Choroid plexus epithelial cell (primary cell): ENCODE measurements at places on chromosomes 6 and 20.

GRCh38 chr6:160102399-160102798 is 19.2 kb upstream of the SLC22A1 start:
- no peak for DNase-seq

DNA sequence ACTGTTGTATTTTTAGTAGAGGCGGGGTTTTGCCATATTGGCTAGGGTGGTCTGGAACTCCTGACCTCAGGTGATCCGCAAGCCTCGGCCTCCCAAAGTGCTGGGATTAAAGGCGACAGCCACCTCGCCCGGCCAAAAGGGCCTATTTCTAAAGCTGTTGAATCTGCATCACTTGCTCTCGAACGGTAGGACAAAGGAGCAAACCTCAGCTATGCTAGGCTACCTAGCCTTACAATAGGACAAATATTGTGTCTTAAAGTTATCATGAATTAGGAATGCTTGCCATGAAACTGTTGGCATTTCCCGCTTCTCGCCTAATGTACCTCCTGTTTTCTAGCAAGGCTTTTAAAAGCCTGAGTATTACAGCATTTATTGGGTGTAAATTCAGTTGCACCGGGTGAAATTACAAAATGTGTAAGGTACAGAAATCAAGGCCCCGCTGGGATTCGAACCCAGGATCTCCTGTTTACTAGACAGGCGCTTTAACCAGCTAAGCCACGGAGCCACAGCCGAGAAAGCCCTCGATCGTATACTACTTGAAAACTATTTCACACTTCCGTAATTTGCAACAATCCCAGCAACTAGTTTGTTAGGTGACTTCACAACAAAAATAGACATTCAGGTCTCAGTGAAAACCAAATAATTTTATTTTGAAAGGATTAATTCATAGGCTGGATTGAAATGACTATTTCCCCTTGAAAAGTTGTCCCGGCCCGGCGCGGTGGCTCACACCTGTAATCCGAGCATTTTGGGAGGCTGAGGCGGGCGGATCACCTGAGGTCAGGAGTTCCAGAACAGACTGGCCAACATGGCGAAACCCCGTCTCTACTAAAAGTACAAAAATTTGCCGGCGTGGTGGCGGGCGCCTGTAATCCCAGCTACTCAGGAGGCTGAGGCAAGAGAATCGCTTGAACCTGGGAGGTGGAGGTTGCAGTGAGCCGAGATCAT is 211.6 kb upstream of the ZNF184 start:
- peak; percentile 86 for DNase-seq

DNA sequence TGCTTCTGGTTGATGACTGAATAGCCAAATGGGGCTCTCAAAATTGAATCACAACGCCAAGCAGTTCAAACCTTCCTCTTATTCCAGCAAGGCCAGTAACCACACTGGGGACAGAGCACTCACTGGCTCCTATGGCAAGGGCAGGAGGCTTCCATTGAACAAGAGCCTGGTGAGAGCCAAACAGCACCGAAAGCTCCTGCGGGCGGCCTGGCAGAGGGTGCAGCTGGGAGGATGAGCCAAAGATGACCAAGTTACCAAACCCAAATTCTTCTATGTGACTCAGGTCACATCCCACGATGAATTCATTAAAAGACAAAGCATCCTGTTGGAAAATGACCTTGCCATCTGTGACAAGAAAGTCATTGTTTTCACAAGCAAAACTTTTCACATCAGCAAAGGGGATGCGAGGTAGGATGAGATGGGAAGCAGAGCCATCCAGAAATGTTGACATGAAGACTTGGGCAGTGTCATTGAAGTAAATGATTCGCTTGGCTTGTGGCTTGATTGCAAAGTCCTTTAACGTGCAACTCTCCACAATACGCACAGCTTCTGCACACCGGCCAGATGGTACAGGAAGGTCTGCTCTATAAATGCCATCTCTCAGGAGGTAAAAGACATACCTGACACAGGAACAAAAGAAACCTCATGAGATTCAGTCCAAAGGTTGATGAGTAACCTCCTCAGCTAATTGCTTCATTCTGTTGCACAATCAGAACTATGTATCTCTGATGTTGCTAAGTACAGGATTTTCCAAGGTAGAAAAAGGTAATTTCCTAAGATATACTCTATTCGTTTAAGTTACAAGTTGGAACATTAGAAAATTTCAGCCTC is 36.3 kb downstream of the ROS1 start:
- peak; percentile 24 for DNase-seq

DNA sequence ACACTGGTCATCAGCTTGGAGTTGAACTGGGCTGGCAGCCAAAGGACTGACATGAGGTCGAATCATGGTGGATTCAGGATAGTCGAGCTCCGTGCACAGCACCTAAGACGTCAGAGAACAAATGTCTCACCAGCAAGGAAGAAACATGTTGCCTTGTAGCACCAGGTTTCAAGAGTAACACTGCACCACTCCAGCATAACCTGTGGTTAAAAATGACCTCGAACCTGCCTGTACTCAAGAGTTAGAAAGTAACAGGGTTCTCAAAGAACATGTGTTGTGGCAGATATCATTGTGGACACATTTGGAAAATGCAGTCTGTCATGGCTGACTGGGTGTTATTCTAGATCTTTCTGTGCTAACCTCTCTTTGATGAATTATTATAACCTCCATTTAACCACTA is 511.6 kb downstream of the CDH26 start:
- no peak for DNase-seq

GRCh38 chr20:17782768-17783167 is 83.0 kb downstream of the BANF2 start:
- no peak for DNase-seq
